ENCODE measurements at places on chromosomes 2 and 18. TPM values are rescaled to one million over a fixed set of nuclear protein-coding genes. Genes with fewer than 3 reads are reported as not detected.

DNA sequence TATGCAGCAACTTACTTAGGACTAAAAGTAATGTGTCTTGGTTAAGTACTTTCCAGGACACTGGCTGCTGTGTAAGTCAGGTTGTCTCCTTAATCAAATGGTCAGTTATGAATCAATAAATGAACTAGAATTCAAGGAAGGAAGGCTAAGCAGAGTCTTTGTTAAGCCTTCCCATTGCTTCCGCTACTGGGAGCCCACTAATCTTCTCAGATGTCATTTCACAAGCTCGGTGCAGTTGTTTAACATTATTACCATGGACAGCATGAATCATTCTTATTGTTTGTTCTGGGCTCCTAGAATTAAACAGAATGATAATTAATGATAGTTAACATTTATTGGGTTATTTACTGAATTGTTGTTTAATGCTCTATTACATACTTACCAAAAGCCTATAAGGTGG is 26.0 kb upstream of the MEIS1 start:
- no peak for DNase-seq

- DNase-seq, result no peak
Observed at GRCh38 chr2:218867900-218868299, 8.3 kb downstream of the WNT6 start.

DNA sequence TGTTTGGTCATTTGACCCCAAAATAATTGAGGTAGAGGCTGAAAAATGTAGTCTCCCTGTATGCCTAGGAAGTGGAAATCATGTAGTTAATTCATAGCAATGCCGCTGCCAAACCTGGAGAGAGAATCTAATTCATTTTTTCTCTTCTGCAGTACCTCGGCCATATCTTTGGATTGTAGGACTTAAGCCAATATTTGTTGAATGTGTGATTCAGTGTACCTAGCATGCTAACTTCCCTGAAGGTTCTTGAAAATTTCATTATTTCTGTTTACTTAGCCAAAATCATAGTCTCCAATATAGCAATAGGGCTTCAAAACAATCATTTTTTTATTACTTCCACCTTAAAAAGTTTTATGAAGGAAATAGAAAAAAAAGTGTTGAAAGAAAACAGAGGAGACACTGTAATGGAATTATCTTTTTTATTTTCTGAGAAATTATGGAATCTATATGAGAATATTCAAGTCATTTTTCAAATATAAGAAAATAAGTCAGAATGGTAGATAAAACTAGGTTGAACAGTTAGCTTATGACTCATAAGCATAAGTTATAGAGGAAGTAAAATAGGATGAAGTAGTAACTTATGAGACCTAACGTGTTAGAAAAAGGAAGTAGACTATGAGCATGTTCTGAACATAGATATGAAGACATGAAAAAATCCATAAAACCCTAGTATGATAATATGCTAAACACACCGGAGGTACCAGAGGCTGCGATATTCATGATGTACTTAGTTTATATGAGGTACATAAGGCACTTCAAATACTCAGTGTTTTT is 35.2 kb upstream of the CDH19 start:
- no peak for DNase-seq

DNA sequence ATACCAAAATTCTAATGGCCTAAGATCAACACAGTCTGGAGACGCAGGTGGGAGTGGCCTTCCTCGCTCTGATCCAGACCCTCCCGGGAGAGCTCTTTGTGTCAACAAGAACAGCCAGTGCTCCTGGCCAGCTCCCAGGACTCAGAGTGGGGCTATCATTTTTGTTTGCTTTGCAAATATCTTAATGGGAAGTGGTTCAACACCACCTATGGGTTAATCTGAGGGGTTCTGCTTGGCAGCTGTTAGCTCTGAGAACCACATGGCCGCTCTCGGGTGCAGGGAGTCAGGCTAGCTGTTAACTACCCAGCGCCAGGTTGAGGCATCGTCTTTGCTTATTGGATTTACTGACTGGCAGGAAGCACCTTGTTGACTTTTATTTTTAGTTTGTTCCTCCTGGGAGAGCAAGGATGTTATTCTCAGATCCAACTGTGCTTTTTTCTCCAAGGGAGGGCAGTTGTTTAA is 184.8 kb upstream of the SP5 start:
- DNase-seq, result peak; percentile 40

GRCh38 chr2:30936977-30937376 is 129.7 kb upstream of the CAPN13 start:
- no peak for DNase-seq

DNA sequence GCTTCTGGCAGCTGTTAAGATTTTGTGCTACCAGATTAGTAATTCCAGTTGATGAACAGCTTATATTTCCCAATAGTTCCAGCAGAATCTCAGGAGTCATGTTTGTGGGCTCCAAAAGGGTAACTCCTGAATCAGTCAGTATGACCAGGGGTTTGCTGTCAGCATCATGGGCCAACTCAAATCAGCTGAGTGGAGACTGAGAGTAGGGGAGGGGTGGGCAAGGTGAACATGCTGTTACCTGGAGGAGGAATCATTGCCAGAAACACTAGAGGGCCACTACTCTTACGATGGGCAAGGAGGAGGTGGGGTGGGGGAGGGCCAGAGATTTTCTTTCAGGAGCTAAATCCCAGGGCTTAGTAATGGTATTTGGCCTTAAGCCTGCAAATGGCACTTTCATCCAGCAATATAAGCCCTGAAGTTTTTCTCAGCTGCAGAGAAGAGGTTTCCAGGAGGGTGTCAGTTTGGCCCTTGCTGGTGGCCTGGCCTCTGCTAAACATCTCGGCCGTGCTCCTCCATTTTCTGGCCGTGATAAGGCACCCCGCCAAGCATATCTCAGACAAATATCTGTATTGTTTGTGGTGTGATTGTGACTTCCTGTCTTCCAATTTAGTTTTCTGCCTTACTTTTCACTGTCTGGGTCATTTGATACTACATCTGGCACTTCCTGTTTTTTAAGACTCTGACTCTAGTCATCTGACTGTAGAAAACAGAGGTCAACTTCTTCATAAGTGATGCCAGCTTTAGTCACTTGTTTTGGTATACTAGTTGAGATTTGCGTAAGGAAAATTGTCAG is 120.5 kb upstream of the CXCR4 start:
- DNase-seq, result peak; percentile 37

GRCh38 chr2:203059567-203060240 is 45.0 kb downstream of the NBEAL1 start:
- DNase-seq, result no peak

DNA sequence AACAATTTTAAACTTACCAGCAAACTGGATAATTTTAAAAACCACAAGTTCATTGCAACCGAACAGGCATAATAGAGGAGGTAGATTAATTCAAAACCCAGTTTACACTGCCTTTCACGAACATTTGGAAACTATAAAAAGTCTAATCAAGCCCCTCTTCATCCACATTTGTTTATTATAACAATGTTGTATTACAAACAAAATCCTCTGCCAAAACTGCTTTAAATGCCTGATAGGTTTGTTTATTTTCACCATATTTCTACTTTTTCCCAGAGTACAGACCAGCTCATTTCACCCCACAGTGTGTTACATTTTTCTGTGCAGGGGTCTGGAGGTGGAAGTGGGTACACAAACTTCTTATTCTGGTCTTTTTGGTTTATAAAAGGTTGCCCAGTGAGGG is 184.2 kb downstream of the OSR1 start:
- DNase-seq, result no peak

DNA sequence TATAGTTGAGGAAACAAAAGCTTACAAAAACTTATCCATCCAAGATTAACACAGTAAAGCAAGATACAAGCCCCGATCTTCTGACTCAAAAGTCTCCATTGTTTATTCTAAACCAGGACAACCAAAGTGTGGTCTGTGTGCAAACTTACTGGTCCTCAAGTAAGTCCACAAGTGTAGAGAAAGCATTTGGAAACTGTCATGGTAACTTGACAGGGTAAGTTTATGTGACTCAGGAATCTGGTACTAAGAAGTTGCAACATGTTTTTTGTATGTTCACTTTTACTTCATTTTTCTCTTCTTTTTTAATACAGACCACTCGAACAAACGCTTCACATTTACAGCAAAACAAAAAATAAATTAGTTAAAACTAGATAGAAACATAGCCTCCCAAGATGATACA is 9.4 kb downstream of the MBD2 start:
- DNase-seq, result no peak

The CCDC68 gene
- total RNA-seq, result 0.10 TPM

DNA sequence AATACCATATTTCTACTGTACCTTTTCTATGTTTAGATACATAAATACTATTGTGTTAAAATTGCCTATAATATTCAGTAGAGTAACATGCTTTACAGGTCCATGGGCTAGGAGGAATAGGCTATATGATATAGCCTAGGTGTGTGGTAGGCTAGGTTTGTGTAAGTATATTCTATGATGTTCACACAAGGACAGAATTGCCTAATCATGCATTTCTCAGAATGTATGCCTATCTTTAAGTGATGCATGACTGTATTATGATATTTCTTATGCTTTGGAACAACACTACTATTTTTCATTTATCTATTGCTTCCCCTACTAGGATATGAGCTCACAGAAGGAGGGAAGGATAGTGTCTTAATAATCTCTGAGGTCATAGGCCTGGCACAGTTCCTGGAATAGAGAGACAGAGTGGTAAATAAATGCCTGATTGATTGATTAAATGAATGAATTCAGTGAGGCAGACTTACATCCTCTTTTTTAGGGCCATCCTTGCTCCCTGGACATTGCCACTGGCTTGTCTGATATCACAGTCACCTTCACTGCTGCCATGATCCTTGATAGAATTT is 121.0 kb downstream of the MYO3B start:
- DNase-seq, result no peak

The FOXI3 gene
- 1.7 TPM for total RNA-seq

The PRLH gene
- total RNA-seq, result not detected

GRCh38 chr2:56589835-56590234 is 406.0 kb downstream of the CCDC85A start:
- no peak for DNase-seq

The C2orf49 gene
- total RNA-seq, result 8.4 TPM

DNA sequence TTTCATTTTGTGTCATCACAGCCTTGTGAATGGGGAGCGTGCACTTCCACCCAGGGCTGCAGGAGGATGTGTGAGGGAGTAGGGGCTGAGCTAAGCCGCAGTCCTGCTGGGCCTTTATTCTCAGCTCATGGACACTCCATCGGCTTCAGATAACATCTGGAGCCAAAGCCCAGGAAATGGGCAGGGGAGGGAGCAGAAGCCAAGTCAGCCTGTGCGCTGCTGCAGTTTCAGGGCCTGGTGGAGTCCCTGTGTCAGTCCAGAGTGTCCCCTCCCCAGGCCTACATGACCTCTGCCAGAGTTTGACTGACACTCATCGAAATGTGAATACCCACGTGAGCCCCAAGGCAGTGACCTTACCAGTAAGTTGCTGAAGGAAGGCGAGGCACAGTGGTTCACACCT is 242.2 kb downstream of the LOXHD1 start:
- peak; percentile 64 for DNase-seq

- DNase-seq, result peak; percentile 40
Observed at GRCh38 chr2:240597054-240597418, 10.5 kb downstream of the CAPN10 start.

The TIMM21 gene
- total RNA-seq, result 46.0 TPM

The STARD6 gene
- total RNA-seq, result not detected

DNA sequence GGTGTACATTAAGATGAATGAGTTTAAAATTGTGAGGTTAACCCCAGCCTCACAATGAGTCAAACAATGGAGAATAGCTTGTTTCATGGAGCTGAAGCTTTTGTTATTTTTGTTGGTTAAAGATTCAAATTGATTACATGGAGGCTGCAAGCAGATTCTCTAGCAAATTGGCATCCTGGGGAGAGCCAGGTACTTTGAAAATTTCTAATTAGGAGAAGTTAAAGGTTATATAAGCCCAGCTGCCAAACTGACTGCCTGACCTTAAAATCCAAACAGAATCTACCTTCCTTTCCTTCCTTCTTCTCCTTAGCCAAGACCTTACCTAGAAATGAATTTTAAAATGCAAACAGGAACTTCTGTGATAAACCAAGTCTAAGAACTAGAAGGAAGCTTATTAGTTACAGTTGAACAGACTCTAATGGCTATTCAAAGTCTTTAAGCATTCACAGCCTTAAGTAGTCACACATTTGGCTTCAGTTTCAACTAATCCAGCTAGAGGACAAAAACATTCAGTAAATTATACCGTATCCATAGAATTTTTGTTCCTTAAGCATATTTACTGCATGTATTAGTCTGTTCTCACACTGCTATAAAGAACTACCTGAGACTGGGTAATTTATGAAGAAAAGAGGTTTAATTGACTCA is 31.5 kb upstream of the PGAP1 start:
- no peak for DNase-seq

The OTOS gene
- not detected for total RNA-seq

DNA sequence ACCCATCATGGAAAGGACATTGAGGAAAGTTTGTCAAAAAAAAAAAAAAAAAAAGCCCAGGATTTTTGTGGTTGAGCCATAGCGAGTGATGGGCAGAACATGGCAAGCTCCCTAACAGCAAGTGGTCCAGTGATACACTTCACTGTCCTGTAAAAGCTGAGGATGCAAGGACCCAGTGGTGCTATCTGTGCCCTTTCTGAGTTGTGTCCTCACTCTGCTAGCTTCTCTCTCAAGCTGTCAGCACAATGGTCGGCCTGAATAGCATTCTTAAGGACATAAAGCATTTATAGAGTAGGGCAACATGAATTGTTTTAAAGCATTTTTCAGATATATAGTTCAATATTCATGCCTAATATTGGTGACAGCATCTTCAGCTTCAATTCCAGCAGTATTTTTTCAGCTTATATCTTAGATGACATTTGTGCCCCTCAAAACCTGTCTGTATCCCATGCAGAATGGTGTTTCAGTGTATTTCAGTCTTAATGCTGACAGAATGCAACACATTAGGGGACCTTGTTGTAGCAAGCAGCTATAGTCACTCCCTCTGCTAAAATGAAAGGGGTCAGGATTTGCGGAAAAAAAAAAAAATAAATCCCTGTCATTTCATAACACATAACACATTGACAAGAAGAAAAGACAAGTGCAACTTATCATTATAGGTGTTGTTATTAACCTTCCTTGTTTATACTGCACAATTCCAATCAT is 496.7 kb downstream of the THSD7B start:
- no peak for DNase-seq

The STPG4 gene
- not detected for total RNA-seq

GRCh38 chr2:190634381-190634780 is 14.5 kb upstream of the NAB1 start:
- no peak for DNase-seq

DNA sequence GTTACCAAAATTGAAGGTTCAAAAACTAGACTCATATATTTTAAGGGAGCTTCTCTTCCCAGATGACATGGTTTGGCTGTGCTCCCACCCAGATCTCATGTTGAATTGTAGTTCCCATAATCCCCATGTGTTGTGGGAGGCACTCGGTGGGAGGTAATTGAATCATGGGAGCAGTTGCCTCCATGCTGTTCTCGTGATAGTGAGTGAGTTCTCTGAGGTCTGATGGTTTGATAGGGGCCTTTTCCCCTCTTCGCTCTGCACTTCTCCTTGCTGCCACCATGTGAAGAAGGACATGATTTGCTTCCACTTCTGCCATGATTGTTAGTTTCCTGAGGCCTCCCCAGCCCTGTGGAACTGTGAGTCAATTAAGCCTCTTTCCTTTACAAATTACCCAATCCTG is 140.1 kb downstream of the MAIP1 start:
- DNase-seq, result no peak

Measured in H7 (cell line).